Activated naive CD8-positive, alpha-beta T cell treated with anti-CD3 and anti-CD28 coated beads, Interleukin-2, amount 50 U/mL, for 16 hours (primary cell): ENCODE measurements at places on chromosomes 2 and 18.

- no peak for DNase-seq
Observed at GRCh38 chr18:22915337-22915736, 17.8 kb upstream of the RBBP8 start.

GRCh38 chr2:221969087-221969829 is 329.5 kb downstream of the PAX3 start:
- no peak for DNase-seq

- no peak for DNase-seq
Observed at GRCh38 chr2:102508863-102509262, 35.8 kb downstream of the SLC9A4 start.

DNA sequence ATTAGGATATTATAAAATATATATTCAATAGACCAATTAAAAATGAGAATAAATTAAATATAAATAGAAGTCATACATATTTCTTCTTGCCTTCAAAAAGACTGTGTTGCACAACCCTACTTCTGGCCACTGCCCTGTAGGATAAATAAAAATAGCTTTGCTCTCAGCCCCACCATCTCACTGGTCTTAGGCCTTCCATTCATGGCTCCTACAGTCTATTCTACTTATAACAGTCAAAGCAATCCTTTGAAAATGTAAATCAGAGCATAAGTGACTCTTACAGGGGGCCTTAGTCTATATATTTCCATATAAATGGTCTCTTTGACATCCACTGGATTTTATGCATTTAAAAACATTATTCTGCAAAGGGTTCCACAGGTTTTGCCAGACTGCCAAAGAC is 72.9 kb downstream of the KLF7 start:
- DNase-seq, result no peak

DNA sequence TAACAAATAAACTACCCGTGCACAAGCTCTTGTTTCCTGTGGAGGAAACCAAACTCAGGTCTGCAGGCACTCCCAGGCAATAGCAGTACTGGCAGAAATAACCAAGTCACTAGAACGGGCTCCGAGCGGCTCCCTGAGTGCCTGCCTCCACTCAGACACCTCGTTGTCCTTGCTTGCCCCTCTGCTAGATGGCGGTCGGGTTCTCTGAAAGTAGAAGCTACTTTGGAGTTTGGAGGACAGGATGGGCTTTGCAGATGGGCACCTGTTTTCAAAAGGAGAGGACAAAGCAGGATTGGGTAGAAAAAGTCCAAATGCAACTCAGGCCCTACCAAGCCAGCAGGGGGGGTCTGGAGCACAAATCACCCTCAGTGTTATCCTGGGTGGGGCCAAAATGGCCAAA is 136.4 kb downstream of the LRRC30 start:
- no peak for DNase-seq

DNA sequence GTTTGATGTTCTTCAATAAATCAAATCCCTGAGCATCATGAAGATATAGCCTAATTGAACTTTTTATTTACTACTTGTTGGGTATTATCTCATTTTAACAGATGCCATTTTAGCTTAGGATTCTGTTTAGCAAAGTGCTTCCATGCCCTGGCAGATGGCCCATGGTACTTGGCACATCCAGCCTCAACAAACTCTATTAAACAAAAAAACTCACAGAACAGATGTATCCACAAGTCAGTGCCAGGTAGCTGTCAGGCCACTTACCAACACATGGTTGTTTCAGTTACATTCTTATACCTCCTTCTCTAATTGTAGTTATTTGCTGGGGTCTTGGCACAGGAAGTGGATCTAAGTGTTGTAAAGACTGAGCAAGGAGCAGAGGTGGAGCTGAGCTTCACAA is 29.6 kb downstream of the GAD1 start:
- no peak for DNase-seq

DNA sequence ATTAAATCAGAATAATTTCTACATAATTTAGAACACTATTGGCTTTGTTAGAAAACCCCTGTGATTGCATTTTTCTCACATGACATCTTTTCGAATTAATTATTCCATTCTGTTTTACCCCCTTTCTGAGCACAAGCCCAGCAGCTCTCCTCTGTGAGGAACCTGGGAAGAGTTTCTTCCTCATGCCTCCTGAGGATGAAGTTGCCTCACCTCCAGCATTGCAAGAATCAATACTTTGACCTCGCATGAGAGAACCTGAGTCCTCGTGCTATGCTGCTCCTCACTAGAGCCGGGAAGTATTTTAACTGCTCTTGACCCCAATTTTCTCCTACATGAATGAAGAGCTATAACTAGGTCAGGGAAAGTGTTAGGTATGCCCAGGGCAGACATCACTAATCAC is 77.1 kb upstream of the RAPH1 start:
- no peak for DNase-seq

- no peak for DNase-seq
Observed at GRCh38 chr2:48531141-48531648, 1.2 kb downstream of the STON1 start.

DNA sequence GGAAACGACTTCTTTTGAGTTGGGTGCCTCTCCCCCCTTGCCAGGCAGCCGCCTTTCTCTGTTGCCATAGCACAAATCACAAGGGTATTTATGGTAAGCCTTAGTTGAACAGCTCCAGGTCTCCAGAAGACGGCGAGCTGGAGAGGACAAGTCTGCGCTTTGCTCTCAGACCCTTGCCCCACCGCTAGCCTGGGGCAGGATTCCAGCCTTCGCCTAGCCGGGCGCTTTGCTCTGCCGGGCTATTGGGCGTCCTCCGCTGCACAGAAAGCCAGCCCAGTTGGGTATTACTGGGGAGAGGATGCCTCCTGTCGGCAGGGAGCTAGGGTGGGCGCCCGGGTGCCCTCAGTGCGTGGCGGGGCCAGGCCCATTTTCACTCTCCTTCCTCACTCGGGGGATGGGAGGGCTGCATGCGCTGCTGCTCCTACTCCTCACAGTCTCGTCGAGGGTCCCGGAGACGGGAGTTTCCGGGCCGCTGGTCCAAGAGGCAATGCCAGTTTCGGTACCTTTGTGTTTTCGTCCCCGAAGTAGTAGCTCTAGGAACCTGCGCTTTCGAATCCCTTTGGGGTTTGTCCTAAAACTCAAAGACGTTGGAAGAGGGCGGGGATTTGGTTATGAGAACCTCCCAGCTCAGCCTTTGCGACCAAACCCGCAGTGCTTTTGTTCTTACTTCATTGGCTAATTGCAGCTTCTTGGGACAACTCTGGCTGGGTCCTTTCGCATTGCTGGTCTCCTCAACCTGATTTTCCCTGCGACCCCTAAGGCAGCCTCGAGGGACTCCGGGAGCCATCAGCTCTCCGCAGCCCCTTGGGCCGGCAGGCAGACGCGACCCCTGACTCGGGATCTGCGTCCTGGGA is 3.6 kb upstream of the DLX2 start:
- no peak for DNase-seq

DNA sequence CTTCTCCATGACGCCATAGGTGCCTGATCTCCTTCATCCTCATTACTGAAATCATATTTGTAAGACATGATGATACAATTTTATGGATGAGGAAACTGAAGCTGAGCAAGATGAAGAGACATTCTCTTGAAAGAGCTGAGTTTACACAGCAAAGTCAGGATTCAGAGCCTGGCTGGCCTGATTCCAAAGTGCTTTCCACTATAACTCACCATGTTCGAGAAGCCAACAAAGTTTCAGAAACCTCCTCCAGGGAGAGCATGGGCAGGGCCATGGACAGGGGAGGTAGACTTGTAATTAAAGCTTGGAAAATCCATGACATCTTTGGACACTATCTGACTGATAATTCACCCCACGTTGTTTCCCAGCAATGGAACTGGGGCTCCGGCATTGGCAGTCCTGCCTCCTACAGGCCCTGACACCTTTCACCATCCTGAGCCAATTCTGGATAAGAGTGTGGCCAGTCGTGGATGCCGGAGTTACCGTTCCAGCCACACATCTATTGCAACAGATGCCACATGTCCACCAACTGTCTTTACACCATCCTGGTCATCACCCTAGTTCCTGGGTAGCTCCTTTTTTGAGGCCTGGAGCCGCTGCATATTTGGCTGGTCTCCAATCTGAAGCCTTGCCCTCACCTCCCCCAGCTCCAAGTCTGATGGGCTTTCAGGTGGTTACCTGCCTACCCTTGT is 85.0 kb upstream of the PPP1CB start:
- no peak for DNase-seq

GRCh38 chr2:177118636-177119035 is 94.0 kb upstream of the HNRNPA3 start:
- DNase-seq, result no peak

DNA sequence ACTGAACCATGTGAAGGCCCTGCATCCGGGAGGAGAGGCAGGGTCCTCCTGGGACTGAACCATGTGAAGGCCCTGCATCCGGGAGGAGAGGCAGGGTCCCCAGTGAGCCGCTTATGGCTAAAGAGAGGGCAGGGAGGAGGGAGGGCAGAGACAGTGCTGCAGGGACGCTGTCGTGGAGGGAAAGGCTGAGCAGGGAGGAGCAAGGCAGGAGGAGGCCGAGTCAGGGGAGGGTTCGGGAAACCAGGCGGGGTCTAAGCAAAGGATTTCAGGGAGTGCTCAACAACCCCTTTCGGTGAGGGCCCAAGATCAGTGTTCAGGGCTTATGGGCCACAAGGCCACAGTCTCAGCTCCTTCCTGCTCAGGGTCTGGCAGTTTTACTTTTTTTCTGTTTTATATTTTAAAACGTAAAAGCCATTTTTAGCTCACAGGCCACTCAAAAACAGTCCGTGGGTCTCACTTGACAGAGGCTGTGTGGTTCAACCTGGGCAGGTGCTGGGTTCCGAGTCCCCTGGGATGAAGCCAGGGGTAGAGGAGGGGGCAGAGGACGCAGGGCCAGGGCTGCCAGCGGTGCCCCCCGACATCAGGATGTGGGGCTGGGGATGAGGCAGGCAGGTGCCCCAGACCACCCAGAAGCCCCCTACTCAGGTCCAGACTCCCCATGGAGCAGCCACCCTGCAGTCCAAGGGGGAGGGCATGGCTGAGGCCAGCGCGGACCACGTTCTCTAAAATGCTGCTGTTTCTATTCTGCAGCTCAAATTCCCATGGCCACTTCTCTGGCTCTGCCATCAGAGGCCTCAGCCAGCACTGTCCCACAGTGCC is 5.2 kb downstream of the TMEM18 start:
- DNase-seq, result no peak

DNA sequence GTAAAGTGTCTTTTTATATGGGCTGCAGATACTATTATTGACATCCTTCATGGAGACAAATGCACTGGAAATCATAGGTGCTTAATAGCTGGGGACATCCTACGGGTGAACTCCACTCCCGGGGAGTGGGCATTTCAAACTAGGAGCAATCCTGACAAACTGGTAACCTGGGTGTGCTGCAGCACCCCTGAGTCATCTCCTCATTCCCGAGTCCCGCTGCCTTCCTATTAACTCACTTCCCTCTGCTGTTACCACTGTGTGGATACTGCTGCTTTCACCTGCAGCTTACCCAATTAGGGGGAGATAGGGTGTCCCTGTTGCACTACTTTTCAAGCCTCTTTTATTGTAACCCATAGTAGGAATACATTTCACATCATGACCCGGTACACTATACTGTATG is 134.2 kb downstream of the RAPGEF4 start:
- no peak for DNase-seq

DNA sequence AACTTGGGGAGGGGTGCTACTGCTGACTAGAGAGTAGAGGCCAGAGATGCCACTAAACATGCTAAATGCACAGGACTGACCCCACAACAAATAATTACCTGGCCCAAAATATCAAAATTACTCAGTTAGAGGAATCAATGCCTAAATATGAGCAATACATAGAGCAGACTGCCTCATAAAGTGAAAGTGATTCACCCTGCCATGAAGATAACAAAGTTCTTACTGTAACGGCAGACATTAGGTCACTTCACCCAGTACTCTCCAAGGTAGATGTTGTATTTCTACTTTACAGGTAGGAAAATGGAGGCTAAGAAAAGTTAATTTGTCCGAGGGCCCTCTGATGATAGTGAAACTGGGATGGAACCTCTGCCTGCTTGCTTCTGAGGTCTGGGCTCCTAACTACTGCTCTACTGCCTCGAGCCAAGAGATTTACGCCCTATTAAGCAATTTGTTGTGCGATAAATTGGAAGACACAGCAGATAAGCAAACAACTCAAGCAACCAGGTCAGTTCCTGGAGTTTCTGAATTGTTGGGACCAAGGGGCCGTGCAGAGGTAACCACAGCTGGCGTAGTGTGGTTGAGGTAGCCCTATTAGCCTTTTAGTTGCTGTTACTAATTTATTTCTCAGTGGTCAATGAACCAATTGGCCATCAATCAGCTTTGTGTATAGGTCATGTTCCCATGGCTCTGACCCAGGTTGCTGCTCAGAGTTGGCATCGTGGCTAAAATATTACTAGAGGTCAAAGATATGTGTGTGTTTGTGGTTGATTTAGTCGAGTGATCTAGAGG is 4.8 kb downstream of the DHRS9 start:
- no peak for DNase-seq

DNA sequence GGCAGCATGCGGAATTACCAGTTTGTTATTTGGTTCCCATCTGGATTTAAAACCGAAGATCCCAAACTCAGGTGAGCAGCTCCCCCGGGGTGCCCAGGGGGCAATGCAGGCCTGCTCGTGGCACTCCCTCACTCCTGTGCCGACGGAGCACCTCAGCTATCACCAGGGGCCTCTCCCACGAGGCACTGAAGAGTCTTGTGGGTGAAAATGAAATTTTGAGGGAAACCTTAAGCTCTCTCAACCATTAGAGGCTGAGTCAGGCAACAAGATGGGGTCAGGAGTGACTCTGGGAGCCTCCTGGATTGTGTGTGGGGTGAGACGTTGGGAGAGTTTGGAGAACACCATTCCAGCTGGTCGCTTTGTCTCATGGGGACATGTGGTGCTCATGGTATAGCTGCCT is 189.0 kb downstream of the PRKCE start:
- no peak for DNase-seq

DNA sequence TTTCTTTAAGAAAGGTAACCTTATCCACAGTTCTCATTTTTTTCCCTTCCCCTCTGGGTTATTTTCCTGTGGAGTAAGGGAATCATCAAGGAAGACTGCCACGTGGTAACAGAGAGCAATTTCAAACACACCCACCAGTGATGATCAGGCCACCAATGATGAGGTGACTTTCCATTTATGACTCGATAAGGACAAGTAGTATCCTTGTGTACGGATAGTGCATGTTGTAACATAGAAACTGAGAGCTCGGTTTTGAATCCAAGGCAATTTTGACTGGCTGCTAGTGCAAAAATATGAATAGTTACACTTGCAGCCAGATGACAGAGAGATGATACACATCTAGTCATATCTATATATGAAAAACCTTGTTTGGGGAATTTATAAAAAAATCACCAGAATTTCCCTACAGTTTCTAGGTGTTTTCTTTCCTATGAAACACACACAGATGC is 143.6 kb upstream of the TCF4 start:
- DNase-seq, result no peak

DNA sequence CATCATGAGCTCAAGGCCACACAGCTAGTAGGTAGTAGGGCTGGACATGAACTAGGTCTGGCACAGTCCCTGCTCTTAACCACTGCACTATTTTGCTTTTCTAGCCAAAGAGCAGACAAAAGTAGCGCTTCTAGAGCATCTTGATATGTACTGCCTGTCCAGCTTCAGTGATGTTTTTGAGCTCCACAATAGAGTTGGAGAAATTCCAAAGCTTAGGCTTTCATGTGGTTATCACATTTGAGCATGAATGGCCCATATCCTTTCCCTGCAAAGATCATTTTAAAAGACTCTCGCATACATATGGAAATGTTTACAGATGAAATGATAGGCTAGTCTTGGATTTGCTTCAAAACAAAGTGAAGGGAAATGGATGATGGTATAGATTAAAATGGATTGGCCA is 128.7 kb downstream of the MAP3K20 start:
- DNase-seq, result no peak
